CD8-positive, alpha-beta memory T cell (primary cell): ENCODE measurements at places on chromosomes 6 and 20. TPM values are rescaled to one million over a fixed set of nuclear protein-coding genes. Genes with fewer than 3 reads are reported as not detected.
A peak's percentile ranks its signal among the peaks of the same experiment; 100 is the strongest.

- no peak for DNase-seq
Observed at GRCh38 chr20:20225325-20226043, 142.4 kb upstream of the INSM1 start.

DNA sequence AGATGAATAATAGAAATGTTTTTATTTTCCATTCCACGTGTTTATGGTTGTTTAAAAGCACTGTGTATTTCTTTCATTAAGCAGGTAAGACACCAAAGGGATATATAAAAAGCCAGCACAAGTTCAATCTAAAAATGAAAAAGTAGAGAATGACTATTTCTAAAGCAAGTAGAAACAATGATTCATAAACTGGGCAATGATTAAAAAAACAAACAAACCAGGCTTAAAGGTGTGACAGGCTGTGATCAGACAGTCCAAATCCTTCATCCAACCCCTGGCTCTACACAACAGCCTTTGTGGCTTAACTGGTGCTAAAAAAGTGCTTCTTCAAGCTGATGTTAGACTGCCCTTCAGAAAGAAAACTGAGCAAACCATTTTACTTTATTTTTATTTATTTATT is 45.7 kb upstream of the TSHZ2 start:
- DNase-seq = no peak

DNA sequence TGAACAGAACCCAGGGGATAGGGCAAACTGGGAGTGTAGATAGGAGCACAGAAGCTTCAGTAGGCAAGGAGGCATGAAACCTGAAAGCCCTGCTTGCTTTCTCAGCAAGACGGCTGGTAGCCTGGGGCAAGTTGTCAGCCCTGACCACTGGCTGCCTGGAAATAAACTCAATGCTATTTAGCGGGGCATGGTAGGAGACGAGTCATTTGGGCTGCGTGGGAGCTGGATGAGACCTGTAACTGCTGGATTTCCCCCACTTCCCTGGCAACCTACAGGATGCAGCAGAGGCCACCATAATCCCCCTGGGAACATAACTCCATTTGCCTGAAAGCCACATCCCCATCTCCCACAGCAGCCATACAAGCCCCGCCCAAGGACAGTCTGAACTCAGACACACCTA is 332.6 kb upstream of the TBX18 start:
- DNase-seq = no peak

DNA sequence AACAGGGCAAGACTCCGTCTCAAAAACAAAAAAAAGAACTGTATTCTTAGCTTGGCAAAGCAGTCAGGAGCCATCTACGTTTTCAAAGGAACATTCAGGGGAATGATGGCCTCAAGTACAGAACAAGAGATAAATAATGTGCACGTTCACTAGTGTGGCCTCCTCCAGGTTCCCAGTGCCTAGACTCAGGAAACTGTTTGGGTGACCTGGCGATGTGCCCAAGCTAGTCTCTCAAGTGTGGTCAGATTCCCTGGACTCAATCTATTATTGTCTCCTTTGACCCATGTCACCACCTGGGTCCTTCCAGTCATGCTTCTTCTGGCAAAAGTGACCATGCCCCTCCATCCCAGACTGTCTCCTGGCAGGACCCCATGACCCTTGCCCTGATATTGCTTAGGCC is 23.7 kb downstream of the TRAF3IP2 start:
- no peak for DNase-seq

- peak; percentile 21 for DNase-seq
Observed at GRCh38 chr20:46520976-46521579, 7.7 kb upstream of the ZNF334 start.

DNA sequence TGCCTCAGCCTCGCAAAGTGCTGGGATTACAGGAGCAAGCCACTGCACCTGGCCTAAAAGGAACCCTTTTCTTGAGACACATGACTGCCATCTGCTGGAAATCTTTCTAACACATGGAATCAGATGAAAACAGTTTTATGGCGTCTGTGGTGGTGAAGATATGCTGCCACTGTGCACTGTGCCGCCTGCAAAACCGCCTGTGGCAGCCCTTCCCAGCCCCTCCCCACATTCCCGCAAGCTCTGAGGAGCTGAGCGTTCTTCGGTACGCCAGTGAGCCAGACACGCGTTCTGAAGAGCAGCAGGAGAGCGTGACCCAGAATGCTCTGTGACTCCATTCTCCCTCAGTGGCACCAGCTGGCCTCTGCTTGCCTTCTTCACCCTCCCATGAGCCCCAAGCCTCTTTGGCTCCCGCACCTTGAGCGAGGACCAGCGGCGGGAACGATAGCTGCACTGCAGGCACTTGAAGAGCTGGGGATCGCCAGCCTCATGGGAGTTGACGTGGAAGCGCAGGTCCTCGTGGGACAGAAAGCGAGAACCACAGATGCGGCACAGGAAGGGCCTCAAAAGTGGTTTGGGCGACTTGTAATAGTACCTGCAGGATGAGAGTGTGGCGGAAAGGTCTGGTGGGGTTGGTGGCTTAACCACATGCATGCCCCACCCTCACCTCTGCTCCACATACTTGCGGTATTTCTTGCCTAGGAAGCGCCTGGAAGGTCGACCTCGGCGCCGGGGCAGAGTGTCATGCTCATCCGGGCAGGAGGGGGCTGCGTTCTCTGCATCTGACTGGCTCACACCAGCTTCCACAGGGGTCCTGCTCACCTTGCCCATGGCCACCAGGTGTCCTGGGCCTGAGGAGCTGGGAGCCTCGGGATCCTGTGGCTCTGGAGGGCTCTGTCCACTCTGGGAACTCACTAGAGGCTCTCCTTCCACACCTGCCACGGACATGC is 8.7 kb downstream of the ZNF335 start:
- DNase-seq = no peak

- no peak for DNase-seq
Observed at GRCh38 chr6:4808396-4808795, 32.2 kb downstream of the CDYL start.

- DNase-seq = no peak
Observed at GRCh38 chr6:157323966-157324300, 614 bp upstream of the TMEM242 start.

DNA sequence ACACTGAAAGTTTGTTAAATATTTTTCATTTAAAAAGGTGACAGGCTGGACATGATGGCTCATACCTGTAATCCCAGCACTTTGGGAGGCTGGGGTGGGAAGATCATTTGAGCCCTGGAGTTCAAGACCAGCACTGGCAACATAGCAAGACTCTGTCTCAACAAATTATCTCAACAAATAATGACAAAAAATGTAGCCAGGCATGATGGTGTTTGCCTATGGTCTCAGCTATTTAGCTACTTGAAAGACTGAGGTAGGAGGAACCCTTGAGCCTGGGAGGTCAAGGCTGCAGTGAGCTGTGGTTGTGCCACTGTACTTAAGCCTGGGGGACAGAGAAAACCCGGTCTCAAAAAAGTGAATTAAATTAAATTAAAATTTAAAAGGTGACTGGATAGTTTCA is 56.0 kb upstream of the C6orf118 start:
- no peak for DNase-seq

GRCh38 chr20:7123457-7123856 is 356.0 kb downstream of the BMP2 start:
- no peak for DNase-seq

GRCh38 chr6:47360388-47360787 is 50.7 kb upstream of the TNFRSF21 start:
- DNase-seq = no peak

DNA sequence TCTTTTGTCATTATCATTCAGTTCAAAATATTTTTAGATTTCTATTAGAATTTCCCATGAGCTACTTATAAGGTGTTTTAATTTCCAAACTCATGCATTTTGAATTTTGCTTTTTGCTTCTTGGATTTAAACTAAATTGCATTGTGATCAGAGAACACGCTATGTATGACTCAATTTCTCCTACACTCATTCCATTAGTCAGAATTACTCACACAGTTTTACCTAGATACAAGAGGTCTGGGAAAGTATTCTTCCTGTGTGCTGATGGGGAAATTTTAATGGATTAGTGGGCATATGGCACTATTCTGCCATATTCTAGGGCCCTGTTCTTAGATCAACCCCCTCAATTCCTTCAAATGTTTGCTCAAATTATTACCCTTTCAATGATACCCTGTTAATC is 49.9 kb upstream of the BMP5 start:
- DNase-seq = no peak

DNA sequence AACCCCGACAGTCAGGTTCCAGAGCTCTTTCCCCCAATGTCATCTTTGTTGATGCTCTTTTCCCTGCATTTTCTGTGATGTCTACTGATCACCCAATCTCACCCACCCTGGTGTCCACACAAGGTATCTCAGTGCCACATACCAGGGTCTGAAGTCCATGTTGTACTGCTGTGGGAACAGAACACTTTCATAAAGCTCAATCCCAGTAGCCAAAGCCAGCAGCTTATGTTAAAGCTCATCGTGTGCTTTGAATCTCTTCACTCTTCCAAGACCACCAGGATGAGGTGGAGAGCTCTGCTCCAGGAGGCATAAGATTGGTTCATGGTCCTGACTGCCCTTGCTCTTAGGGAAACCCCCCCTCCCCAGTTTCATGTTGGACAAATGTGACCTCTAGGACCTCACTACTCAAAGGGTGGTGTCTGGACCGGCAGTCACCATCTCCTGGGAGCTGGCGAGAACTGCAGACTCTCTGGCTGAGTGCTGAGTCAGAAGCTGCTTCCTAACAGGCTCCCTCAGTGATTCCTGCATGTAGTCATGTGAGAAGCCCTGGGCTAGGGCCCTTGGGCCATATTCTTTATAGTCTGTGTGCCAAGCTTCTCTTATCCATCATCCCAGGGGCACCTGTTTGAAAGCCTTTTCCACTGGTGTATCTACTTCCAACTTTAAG is 13.4 kb upstream of the CPNE5 start:
- DNase-seq = no peak

The FOXC1 gene
- not detected for total RNA-seq

The SLCO4A1 gene
- total RNA-seq = 42.0 TPM

The CST9L gene
- not detected for total RNA-seq

The SAMHD1 gene
- total RNA-seq = 53.6 TPM

The KIF25 gene
- not detected for total RNA-seq

The CFB gene
- total RNA-seq = 0.40 TPM

The RTEL1 gene
- total RNA-seq = 52.3 TPM

The TSHZ2 gene
- total RNA-seq = 1.5 TPM

The ZSCAN16 gene
- total RNA-seq = 5.3 TPM

The CST9 gene
- not detected for total RNA-seq
